Aorta (tissue), 5 donors: ENCODE measurements at places on chromosomes 11 and 22. TPM values are rescaled to one million over a fixed set of nuclear protein-coding genes. Genes with fewer than 3 reads are reported as not detected.

DNA sequence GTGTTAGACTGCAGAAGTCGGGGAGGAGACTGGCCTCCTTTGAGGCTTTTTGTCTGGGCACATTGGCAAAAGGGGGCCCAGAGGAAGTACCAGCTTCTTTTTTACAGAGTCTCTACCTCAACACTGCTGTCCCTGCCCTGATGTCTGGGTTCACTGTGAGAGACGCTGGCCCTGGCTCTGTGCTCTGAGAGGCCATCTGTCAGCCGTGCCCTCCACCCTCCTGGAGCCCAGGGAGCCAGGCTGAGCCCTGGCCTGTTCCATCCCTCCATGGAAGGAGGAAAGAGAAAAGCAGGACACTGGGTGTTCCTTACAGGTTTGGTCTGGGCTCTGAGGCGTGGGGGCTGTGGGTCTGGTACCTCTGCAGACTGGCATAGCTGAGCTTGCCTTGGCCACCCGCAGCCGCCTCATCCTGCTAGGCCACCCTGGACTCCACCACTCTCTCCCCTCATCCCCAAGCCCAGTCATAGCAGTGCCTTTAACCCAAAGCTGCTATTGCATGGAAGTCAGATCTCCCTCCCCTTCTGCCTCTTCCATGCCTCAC is 105.5 kb upstream of the PARVA start:
- no peaks in the 10 kb centered on the region for H3K36me3 ChIP-seq
- no peak for DNase-seq
- H3K4me3 ChIP-seq: no peak overlapping the region
- H3K27ac ChIP-seq: no peak overlapping the region

DNA sequence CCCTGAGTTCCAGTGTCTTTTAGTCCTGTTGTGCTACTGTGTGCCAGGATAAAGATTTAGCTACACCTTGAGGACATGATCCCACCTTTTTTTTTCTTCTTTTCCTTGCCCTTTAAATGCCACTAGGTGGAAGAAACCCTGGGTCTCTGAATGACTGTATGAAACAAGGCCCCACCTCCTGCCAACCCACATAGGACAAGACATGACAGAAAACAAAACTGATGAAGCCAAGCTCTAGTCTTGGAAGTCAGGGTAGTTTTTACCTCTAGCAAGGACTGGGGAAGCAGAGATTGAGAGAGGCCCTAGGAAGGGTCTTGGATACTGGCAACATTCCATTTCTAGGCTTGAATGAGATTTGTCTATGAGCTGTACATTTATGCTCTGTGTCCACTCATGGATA is 410.7 kb downstream of the MIAT start:
- no peak overlapping the region for H3K4me3 ChIP-seq
- H3K27me3 ChIP-seq: no peaks in the 10 kb centered on the region
- H3K27ac ChIP-seq: no peak overlapping the region
- DNase-seq: no peak
- no peaks in the 10 kb centered on the region for H3K36me3 ChIP-seq

DNA sequence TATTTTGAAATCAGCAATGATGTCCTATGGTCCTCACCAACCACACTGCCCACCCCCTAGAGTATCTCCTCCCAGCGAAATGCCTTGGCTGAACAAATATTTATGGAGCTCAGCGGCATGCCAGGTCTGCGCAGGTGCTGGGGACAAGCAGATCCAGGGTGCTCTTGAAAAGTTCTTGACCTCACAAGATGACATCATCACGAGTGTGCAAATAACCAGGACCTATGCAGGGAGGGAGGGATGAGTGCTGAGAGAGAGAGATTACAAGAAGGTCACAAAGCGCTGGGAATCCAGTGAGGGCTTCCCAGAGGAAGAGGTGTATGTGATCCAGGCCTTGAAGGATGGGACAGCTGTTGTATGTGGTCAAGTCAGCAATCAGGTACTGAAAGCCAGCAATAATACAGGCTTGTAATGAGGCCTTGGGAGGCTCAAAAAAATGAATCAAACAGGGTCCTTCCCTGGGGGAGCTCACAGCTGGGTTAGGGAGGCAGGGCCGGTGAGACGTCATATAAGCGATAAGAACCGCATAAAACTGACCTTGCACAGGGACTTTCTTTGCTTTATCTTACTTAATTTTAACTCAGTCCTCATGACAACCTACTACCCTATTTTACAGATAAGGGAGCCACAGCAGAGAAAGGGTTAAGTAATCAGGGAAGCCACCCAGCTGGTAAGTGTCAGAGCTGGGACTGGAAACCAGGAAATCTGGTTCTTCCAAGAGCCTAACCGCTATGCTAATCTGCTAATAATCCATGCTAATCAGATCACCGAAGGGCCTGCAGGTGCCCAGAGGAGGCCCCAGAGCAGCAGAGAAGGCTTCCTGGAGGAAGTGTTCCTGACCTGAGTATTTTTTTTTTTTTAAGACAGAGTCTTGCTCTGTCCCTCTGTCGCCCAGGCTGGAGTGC is 8.2 kb downstream of the ARRB1 start:
- DNase-seq: no peak
- no peaks in the 10 kb centered on the region for H3K4me1 ChIP-seq
- H3K4me3 ChIP-seq: no peak overlapping the region
- no peak overlapping the region for H3K27ac ChIP-seq
- H3K27me3 ChIP-seq: no peaks in the 10 kb centered on the region
- H3K36me3 ChIP-seq: no peaks in the 10 kb centered on the region

DNA sequence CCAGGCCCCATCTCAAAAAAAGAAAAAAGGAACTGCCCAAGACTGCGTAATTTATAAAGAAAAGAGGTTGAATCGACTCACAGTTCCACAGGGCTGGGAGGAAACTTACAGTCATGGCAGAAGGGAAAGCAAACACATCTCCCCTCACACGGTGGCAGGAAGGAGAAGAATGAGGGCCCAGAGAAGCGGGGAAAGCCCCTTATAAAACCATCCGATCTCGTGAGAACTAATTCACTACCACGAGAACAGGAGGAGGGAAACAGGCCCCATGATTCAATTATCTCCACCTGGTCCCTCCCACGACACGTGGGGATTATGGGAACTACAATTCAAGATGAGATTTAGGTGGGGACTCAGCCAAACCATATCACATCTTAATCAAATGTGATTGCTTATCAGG is 82.2 kb downstream of the BUD13 start:
- H3K4me3 ChIP-seq: no peak overlapping the region
- H3K4me1 ChIP-seq: no peaks in the 10 kb centered on the region

- no peak for DNase-seq
- no peak overlapping the region for H3K4me3 ChIP-seq
- no peak overlapping the region for H3K27ac ChIP-seq
Measured at GRCh38 chr11:48307760-48308386, 1.9 kb downstream of the OR4S1 start.

DNA sequence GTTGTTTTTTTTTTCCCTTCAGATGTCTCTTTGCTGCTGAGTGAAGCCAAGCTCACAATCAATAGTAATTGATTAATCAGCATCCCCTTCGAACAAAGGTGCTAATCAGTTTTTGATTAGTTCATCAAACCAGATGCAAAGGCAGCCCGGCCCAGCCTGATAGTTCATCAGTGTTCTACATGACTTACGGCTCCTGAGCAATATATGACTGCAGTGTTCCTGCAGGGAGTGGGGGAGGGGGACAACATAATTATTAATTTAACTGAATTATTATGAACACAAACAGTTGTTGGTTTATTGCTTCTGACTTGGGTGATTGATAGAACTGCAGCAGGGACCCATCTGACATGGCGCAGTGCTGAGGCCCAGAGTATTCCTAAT is 315.3 kb downstream of the CADM1 start:
- no peaks in the 10 kb centered on the region for H3K4me1 ChIP-seq
- no peaks in the 10 kb centered on the region for H3K27me3 ChIP-seq
- H3K36me3 ChIP-seq: no peaks in the 10 kb centered on the region
- no peak for DNase-seq
- H3K27ac ChIP-seq: no peak overlapping the region
- no peak overlapping the region for H3K4me3 ChIP-seq

- H3K4me1 ChIP-seq: no peaks in the 10 kb centered on the region
- no peaks in the 10 kb centered on the region for H3K27me3 ChIP-seq
- DNase-seq: no peak
- H3K4me3 ChIP-seq: no peak overlapping the region
Measured at GRCh38 chr22:19664406-19664805, 49.9 kb upstream of the SEPTIN5 start.

DNA sequence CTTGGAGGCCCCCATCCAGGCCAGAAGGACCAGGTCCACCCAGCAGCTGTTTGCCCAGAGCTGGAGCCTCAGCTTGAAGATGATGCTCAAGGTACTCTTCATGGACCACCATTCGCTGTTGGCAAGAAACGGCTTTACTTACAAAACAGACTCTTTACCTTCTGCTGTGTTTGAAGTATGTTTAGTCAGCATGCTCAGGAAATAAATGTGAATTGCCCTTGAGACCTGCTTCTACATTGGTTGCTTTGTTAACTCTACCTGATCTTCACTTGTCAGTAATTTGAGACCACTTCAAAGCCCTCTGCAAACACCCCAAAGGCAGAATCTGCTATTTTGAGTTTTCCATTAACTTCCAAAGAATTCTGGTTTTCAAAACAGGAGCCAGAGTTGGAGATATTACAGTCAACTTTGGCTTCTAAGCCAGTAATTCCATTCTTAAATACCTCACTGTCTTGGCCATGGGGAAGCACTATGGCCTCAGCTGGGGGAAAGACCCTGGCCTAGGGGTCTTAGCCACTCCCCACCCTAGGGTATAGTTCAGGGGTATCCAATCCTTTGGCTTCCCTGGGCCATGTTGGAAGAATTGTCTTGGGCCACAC is 2.7 kb downstream of the UQCR10 start:
- H3K27me3 ChIP-seq: no peaks in the 10 kb centered on the region
- no peak overlapping the region for H3K27ac ChIP-seq
- H3K4me3 ChIP-seq: no peak overlapping the region
- DNase-seq: no peak

DNA sequence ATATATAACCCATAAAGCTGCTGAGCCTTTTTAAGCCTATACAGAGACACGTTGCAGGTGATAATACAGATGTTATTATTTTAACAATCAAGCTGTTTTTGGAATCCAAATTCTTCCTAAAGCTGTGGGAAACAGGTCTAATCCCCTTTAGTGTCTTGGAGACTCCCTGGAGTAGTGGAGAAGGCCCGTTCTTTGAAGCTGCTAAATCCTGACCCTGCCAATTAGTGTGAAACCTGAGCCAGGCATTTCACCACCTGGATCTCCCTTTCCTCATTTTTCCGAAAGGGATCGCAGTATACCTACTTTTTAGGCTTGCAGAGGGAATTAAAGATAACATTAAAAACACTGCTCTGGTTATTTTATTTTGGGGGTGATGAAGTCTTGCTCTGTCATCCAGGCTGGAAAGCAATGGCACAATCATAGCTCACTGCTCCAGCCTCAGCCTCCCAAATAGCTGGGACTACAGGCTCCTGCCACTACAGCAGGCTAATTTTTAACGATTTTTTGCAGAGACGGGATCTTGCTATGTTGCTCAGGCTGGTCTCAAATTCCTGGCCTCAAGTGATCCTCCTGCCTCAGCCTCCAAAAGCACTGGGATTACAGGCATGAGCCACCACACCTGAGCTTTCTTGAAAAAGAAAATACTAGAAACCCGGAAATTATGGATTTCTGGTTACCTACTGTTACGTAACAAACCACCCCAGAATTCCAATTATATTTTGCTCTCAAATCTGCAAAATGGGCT is 1.7 kb upstream of the EIF4ENIF1 start:
- no peaks in the 10 kb centered on the region for H3K4me1 ChIP-seq
- DNase-seq: no peak
- no peak overlapping the region for H3K27ac ChIP-seq
- H3K36me3 ChIP-seq: no peaks in the 10 kb centered on the region
- no peak overlapping the region for H3K4me3 ChIP-seq
- H3K27me3 ChIP-seq: no peaks in the 10 kb centered on the region

- no peaks in the 10 kb centered on the region for H3K27me3 ChIP-seq
- DNase-seq: no peak
- no peaks in the 10 kb centered on the region for H3K4me1 ChIP-seq
- no peak overlapping the region for H3K4me3 ChIP-seq
- peaks cover 3% of the 10 kb centered on the region for H3K36me3 ChIP-seq
Measured at GRCh38 chr11:114254571-114255146, 41.5 kb upstream of the NNMT start.

DNA sequence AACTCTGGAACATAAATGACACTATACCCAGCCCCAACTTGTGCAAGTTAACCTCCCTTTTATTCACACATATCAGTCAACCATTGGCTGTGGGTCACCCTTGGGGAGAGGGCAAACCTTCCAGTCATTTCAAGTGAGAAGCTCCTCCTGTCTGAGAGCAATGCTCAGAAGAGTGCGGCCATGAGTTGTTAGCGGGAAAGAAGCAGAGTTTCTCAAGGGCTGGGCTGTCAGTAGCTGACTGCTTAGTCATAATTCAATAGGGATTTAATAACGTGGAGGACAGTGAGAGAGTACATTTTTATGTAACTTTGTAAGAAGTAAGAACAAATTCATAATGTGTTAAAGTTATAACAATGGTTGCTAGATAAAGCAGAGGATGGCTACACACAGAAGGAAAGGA is 5.1 kb downstream of the PATE2 start:
- DNase-seq: no peak
- H3K4me3 ChIP-seq: no peak overlapping the region
- no peaks in the 10 kb centered on the region for H3K36me3 ChIP-seq
- H3K27ac ChIP-seq: no peak overlapping the region
- H3K4me1 ChIP-seq: no peaks in the 10 kb centered on the region
- no peaks in the 10 kb centered on the region for H3K27me3 ChIP-seq

DNA sequence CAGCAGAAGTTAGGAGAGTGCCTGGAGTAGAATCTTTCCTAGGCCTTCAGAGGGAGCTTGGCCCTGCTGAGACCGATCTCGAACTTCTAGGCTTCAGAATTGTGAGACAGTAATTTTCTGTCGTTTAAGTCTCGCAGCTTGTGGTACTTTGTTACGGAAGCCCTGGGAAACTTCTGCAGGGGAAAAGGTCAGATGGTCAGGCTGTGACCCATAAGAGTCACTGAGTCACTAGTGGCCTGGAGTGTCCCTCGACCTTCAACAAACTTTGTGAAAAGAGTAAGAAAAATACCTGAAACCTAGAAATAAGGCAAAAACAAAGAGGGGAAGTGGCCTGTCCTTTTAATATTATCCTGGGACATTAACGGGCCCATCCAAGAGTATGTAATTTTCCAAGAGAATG is 34.6 kb downstream of the CSNK2A3 start:
- H3K36me3 ChIP-seq: no peaks in the 10 kb centered on the region
- DNase-seq: no peak
- no peaks in the 10 kb centered on the region for H3K4me1 ChIP-seq
- H3K27ac ChIP-seq: no peak overlapping the region
- no peaks in the 10 kb centered on the region for H3K27me3 ChIP-seq

Gene OR5A2
- total RNA-seq: not detected

Gene PHLDA2
- total RNA-seq: 6.4 TPM

Gene PLAAT5
- 1.6 TPM for total RNA-seq

Gene TSPAN18
- 44.9 TPM for total RNA-seq

Gene IL18
- total RNA-seq: 17.1 TPM
